ENCODE measurements at places on chromosomes 4 and X.
A peak's percentile ranks its signal among the peaks of the same experiment; 100 is the strongest.

DNA sequence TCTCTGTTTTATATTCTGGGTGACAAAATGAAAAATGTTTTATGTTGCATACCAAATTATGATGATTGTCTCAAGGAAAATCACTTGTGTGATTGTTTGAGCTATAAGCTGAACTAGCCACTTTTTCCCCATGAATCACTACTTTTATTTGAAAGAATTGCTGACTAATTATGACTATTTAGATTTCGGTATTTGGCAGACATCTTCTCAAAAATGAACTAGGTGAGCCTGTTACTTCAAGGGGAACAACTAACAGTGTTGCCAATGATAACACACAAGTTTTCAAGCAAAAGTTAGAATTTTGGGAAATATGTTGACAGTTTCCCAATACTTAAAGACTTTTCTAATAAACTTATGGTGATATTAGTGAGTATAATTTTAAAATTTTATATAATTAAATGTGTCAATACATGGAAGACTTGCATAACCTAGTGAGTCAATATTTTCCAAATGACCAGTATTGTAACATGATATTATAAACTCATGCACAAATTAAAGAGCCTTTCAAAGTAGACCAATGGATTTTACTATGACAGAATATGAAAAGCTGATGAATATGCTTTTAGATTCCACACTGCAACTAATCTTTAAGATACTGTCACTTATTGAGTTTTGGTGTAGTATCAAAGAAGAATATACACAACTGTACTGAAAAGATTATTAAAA is 187.7 kb upstream of the GATB start:
- no peak for DNase-seq

- DNase-seq = no peak
Measured at GRCh38 chr4:128444544-128445302, 157.1 kb upstream of the PGRMC2 start.

DNA sequence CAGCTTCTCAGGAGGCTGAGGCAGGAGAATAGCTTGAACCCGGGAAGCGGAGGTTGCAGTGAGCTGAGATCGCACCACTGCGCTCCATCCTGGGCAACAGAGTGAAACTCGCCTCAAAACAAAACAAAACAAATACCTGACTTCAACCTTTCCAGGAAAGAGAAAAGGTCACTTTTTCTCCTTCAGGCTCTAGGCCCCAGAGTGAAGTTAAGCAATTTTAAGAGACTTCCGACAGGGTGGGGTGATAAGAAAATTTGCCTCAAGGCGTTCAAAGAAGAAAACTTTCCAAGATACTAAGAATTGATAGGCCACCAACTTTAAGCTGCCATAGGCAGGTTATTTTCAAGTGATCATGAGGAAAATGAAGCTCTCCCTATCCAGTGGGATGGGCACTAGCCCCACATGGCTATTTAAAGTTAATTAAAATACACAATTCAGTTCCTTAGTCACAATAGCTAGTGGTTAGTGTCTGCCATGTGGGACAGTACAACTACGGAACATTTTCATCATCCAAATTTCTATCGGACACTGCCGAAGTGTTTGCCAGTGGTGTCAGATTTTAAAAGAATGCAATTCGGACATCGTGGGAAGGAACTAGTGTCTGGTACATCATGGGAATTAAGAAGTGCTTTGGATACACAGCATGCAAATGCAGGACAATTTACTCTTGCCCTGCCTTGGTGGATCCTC is 33.0 kb downstream of the SMS start:
- no peak for DNase-seq

- no peak for DNase-seq
Measured at GRCh38 chr4:155094201-155094820, 114.1 kb upstream of the NPY2R start.

DNA sequence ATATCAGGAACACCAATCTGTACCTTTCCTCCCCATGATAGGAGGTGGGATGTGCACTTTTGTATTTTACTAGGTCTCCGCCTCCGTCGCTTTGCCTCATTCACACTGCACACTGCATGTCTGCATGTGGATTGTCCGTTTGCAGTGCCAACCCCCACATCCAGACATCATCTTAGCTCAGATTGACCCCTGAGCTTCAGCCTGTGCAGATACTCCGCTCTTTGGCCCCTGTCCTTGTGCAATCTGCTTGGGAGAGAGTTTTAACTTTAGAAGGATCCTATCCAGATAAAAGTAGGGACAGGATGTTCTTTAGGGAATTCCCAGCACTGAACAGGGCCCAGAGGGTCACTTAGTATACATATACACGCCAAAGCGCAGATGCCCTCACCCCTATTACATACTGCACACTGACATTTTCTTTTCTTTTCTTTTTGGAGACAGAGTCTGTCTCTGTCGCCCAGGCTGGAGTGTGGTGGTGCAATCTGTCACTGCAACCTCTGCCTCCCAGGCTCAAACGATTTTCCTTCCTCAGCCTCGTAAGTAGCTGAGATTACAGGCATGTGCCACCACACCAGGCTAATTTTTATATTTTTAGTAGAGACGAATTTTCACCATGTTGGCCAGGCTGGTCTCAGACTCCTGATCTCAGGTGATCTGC is 43.3 kb upstream of the FBXW7 start:
- no peak for DNase-seq

- DNase-seq = no peak
Measured at GRCh38 chr4:102732678-102733077, 28.1 kb downstream of the MANBA start.

GRCh38 chr4:17619416-17620105 is 5.1 kb downstream of the MED28 start:
- DNase-seq = no peak

DNA sequence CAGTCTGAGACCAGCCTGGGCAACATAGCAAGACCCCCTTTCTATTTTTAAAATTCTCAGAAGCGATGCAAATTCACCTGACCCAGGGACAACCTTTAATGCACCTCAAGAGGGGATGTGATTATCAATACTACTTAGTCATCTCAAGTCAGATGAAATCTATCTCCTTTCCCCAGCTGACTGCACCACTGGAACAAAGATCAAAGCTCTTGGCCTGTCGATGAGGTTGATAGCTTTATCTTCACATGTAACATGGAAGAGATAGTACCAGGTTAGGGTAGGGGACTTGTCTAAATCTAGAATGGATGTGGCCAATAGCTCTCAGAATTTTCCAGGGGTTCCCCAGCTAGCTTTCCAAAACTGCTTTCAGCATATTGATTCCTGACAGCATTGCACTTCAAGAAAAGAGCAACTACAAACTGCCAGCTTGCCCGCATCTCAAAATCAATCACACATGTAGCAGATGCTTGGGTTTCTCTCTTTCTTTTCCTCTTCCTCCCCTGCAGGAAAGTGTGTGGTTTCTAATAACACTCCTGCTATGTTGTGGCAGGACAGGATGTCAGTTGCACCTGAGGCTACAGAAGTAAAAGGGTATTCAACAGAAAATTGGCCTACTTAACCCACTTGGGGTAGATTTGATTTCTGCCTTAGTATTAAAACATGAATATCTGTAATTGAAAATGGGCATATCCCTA is 12.2 kb upstream of the TMEM164 start:
- no peak for DNase-seq

DNA sequence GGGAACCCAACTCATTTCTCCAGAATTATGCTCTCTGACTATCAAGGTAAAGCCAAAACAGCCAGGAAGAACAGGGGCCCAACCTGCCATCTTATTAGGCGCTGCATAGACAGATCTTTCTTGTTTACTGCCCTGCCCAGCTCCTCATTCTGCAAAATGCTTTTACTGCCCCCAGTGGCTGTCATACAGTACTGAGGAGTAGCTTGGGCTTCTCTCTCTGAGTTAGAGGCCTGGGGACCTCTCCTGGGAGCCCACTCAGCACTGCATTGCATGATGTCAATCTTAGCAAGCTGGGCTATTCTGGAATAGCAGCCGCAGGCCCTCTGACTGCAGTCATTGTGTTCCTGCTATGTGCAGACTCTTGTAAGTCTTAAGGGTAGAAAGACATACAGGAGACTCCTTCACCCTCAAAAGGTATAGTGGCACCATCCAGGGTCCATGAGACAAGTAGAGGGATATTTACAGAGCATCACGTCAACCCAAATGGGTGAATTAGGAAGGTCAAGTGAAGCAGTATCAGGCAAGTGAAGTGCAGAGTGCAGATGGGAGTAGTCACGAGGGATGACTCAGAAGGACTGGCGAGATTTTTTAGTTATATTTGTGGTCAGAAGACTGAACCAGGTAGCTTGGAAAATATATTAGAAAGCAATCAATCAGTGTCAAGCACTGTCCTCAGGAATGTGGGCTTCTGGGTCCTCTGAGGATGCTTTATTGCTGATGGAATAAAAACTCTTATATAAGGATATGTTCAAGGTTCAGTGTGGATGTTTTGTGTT is 294.1 kb upstream of the SFRP2 start:
- DNase-seq = no peak

GRCh38 chr4:101332424-101332823 is 14.9 kb downstream of the PPP3CA start:
- no peak for DNase-seq

DNA sequence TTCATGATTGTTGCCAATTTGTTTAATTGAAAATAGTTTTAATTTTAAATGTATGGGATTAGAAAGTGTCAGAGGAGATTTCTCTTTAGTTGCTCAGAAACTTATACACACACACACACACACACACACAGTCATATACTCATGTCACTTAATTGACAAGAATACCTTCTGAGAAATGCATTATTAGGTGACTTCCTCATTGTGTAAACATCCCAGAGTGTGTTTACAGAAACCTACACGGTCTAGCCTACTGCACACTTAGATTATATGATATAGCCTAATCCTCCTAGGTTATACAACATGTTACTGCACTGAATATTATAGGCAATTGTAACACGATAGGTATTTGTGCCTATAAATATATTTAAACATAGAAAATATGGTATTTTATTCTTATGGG is 1327.4 kb downstream of the FSTL5 start:
- no peak for DNase-seq

DNA sequence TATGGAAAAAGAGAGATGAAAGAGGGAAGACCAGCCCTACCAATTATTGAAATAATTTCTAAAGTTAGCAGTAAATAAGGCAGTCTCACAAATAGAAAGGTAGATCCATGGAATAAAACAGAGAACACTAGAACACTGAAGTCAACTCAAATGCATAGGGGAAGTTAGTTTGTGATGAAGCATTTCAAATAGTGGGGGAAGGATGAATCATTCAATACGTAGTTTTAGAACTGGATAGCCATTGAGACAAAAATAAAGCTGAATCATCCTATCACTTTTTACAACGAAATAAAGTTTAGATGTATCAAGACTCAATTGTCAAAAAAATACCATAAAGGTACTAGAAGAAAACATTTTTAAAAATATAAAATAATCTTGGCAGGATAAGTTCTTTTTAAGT is 143.2 kb upstream of the DGKK start:
- no peak for DNase-seq

DNA sequence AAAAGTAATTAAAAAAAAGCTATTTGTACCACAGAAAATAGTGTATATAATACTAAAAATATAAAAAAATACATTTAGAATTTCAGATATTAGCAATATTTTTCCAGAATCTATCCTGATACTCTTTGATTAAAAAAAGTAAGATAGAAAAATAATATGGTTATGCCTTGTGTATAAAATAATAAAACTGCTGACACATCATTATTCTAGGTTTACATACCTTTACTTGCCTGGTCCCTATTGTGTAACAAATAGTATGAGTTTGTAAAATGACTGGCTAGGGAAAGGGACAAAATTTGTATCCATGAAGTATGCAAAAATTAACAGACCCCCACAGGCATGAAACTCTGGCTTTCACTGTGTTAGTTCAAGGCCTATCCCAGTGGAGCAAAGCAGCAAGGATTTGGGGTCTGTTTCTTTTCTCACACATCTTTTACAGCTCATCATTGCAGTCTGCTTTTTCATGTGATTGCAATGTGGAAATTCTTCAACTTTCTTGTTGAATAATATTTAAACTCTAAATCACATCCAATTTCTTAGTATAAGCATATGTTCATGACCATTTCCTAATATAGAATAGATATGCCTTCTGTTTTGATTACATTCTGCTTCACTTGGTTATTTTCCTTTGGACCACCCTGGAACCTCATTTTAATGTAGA is 136.7 kb upstream of the PCDH18 start:
- DNase-seq = no peak

GRCh38 chr4:183337349-183337748 is 15.1 kb upstream of the CLDN24 start:
- no peak for DNase-seq

DNA sequence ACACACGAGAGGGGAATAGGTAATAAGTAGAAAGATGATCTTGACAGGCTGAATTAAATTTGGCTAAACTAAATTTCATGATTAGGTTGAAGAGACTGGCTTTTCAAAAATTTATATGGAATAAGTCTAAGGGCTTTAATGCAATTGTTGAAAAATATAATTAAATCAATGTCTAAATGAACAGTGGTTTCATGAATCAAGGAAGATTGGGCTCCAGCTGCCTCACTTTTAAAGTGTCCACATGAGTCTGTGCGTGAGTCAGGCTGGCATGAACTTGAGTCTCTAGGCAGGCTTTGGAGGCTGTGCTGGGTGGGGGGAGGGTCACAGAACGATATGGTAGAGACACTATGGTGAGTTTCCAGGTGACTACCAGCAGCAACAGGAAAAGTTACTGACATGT is 111.9 kb downstream of the SORBS2 start:
- DNase-seq = no peak

- DNase-seq = no peak
Measured at GRCh38 chrX:45435481-45435880, 234.8 kb upstream of the DIPK2B start.

GRCh38 chr4:4558881-4559280 is 17.0 kb upstream of the STX18 start:
- no peak for DNase-seq

- DNase-seq = no peak
Measured at GRCh38 chr4:2226261-2226660, 15.7 kb downstream of the HAUS3 start.

DNA sequence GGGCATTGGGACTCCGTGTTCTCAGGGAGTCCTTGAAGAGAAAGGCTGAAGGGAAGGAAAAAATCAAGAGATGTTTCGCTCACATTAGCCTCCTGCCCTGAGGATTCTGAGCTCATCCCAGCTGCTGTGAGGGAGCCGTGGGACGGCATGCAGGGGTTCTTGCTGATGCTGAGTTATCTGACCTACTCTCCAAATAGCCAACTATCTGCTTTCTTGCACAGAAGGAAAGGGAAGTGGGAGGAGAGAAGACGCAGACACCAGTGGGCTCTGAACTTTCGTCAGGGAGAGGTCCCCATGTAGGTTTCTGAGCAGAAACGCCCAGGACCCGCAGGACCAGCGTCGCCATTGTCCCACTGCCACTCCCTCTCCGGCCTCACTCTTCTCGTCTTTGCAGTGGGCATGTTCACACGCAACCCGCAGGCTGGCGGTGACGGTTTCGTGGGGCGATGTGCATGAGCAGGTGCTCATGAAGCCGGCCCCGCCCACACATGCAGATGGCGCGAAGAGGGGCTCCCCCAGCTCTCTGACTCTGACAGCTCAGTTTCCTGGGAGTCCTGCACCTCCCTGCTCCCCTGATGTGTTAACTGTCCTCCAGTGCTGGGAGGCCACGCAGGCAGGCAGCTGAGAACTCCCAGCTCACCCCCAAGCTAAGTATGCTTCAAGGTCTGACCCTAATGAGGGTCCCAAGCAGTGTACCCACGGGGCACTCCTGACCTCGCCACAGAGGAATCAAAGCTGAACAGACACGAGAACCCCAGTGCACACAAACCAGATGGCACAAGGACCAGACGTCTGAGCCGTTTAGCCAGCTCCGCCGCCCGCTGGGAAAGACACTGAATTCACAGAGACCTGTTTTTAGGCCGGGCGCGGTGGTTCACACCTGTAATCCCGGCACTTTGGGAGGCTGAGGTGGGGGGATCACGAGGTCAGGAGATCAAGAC is 13.6 kb upstream of the ABLIM2 start:
- DNase-seq = peak; percentile 28

GRCh38 chr4:178026999-178027398 is 584.8 kb upstream of the AGA start:
- DNase-seq = no peak

All from stimulated activated CD4-positive, alpha-beta T cell treated with anti-CD3 and anti-CD28 coated beads, Interleukin-12 subunit alpha, Interleukin-12 subunit beta, amount 100 ng/mL, for 24 hours (primary cell).